Activated effector memory CD4-positive, alpha-beta T cell treated with Interleukin-2 at 50 U/mL for 16 hours (primary cell): ENCODE measurements at places on chromosomes 2 and 18.

DNA sequence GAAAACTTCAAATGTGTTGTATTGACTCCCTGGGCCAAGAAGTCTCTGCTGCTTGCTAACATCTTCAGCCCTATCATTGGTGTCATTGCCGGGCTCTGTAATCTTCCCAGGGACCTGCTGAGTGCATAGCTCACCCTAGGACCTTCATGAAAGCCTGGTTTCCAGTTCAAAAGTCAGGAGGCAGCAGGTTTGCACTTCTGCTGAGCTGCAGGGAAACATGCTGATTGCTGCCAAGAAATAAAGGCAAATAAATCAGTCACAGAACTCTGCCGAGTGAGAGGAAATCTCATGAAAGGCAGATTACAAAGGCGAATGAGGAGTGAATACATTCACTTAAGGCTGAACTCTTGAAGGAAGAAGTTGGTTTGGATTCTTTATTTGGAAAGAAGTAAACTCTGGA, 1947.6 kb upstream of the CELF4 start:
- DNase-seq: no peak

GRCh38 chr2:239574054-239574433, 173.2 kb upstream of the HDAC4 start:
- DNase-seq: no peak

DNA sequence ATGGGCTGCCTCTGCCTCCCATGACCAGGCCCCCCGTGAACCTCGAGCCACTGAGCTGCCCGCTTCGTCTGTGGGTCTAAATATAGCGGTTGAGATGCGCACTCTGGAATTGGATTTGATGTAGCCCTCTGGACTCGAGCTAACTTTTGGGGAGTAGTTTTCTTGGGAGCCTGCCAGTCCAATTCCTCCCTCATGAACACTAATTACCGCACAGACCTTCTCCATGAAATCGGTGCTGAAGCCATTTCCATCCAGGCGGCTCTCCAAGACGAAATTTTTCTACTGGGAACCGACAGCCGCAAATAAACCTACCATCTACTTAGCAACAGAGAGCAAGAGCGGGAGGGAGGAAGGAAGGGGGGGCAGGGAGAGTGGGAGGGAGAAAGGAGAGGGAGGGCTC, 63.6 kb downstream of the CELF4 start:
- no peak for DNase-seq

DNA sequence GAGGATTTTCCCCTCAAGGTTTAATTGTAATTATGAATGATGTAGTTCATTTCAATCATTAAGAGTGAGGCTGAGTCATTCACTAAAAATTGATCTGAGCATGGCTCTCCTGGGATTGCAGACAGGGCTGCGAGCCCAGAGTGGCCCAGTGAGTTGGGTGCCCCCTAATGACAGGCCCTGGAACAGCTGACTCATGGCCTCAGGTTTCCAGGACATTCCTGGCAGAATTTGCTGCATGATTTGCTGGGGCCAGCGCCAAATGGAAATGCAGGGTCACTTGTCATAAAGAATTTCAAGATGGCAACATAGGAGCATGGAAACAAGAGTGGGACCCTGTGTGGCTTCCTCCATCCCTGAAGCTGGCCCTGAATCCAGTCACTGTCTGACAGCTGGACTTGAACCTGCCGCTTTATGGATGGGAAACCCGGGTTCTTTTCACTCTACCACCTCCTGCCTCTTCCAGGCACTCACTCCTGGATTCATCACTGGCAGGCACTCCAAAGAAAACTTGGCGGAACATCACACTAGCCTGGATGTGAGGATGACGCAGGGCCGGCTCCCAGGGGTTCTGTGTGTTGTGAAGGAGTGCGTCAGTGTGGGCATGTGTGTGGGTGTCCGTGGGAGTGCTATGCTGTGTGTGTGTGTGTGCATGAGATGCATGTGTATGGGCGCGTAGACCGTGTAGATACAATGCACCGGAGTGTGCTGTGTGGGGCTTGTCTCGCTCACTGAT, 15.2 kb downstream of the OTOF start:
- no peak for DNase-seq

- DNase-seq: no peak
These were observed 75.8 kb upstream of the SLC14A2 start for GRCh38 chr18:45539491-45539891.

GRCh38 chr2:241364781-241365180, 8.7 kb downstream of the FARP2 start:
- no peak for DNase-seq

GRCh38 chr18:26181343-26181826, 44.9 kb upstream of the TAF4B start:
- no peak for DNase-seq

DNA sequence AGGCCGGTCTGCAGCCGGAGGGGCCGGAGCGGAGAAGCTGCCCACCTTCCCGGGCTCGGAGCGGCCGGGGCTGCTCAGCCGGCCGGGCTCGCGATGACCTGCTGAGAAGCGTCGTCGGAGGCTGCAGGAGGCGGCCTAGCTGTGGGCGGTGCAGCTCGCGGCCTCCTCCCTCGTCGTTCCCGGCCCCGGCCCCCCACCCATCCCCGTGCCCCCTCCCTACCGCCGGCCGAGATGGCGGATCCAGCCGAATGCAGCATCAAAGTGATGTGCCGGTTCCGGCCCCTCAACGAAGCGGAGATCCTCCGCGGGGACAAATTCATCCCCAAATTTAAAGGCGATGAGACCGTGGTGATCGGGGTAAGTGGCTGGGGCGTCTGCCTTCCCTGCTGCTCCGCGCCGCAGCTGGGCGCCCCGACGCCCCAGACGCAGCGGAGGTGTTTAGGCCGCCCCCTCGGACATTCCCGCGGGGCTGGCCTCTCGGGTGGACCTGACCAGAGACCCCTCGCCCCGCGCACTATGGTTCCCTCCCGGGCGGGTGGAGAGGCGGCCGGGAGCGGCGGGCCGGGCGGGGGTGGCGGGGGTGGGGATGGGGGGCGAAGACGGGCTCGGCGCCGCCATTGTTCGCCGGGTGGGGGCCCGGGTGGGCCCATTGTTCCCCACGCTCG, 492 bp downstream of the KIF5C start:
- DNase-seq: no peak

GRCh38 chr2:204958371-204958770, 413.1 kb downstream of the PARD3B start:
- DNase-seq: no peak

DNA sequence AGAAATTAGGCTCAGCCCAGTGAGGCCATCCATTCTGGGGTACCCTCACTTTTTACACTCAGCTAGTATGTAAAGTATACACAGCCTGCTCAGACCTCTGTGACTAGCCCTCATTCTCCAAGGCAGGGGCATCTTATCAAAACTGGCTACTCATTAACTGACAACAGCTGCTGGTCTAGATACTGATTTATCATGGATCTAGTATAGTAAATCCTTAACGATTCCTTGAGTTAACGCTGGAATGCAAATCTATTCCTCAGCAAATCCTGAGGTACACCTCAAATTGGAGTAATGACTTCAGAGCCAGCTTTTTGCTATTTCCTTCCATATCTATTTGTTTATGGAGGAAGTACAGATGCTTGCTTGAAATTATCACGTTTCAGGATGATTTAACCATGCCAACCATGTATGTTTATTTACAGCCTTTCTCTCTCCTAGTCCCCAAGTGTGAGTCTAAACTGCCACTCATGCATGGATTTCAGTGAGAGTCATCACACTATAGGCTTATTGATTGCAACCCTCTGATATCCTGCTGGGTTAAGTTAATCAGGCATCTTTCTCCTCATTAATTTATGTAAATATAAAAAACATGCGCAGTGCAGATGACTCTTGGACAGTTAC, 70.2 kb upstream of the DOK6 start:
- no peak for DNase-seq

GRCh38 chr2:234939576-234939975, 12.2 kb upstream of the SH3BP4 start:
- DNase-seq: no peak

DNA sequence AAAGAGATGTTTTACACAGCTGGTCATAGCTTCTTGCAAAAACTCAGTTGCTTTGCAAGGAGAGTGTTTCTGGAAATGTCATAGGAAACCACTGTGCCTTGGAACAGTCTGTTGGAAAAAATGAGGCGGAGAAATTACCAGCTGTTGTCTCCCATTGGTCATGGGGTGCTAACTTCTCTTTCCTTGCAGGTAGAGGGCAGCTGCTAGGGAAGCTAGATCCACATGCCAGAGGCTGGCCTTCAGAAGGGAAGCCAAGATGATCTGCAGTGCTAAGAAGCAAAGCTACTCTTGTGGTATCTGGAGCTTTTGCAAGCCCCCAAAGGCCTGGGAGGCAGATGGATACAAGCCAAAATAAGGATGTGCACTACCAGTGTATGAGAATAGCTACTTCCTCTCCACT, 34.8 kb upstream of the LAMA1 start:
- DNase-seq: no peak

GRCh38 chr18:63199743-63200241, 119.8 kb downstream of the BCL2 start:
- DNase-seq: no peak

GRCh38 chr2:200616656-200617055, 30.8 kb downstream of the AOX1 start:
- DNase-seq: no peak

GRCh38 chr2:202121532-202122162, 48.6 kb downstream of the KIAA2012 start:
- DNase-seq: no peak

GRCh38 chr2:8752385-8752784, 70.5 kb downstream of the ID2 start:
- DNase-seq: no peak

- DNase-seq: no peak
These were observed 20.1 kb downstream of the IL1RL1 start for GRCh38 chr2:102331311-102331980.

GRCh38 chr2:85537600-85538506, 1.1 kb upstream of the MAT2A start:
- DNase-seq: peak; percentile 25

- DNase-seq: no peak
These were observed 84.4 kb downstream of the PTGR3 start for GRCh38 chr18:75124551-75124950.

DNA sequence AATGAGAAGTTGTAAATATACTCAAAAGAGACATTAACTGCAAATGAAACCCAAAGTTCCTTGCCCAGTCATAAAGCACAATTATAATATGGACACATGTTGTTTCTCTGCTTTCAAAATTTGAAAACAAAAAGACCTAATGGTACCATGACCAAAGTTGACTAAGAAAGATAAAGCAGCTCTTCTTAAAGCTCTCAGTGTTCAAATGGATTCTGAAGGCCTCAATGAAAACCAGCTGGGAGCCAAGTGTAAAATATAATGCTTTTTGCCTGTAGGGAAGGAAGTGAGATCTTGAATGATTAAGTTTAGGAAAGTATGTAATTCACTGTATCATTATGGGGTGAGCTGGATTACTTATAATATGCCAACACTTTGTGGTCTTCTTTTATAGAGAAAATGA, 178.6 kb downstream of the SATB2 start:
- no peak for DNase-seq

DNA sequence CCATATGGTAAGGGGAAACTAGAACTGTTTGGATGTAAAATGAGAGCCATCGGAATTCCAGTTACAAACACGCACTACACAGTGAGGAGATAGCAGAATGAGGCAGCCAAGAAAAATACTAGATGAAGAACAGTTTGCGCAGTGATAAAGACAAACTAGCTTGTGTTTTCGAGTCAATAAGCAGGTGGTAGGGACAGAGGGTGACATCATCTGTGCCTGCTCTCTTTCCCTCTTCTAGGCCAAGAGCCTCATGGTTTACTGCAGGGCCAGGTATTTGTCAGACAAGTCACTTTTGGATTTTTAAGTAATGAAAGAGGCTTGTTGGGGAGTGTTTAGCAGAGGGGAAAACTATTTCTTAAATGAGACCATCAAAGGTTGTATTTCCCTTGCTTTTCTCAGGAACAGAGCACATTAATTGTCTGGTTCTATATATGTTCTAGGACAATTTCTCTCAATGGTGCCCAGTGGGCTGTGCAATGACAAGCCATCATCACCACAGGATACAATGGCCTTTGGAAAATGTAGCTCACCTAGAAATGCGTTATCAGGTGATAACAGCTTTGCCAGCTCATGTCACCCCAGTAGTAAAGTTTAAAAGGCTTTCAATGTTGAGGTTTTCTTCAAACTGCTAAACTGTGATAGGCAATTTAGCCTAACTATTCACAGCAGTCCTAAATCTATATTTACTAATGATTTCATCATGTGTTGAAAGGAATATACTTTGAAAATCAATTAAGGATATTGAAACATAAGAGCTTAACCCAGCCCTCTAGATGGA, 1210.3 kb upstream of the ZEB2 start:
- DNase-seq: no peak

- DNase-seq: no peak
These were observed 90.2 kb downstream of the FAM161A start for GRCh38 chr2:61763605-61764034.

DNA sequence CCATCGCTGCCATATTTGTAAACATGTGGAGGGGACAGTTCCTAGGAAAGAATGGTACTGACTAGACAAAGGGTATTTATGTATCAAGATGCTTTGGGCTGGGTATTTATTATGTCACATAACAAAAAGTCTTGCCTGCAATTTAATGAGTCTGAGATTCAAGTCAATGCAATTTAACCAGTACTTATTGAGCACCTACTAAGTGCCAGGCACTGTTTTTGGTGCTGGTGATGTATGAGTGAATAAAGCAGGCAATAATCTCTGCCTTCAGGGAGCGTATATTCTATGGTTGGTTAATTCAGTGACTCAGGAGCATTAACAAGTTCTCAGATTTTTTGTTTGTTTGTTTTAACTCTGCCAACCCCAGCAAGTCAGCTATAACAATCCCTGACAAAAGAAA, 24.6 kb upstream of the ACVR1 start:
- DNase-seq: no peak

DNA sequence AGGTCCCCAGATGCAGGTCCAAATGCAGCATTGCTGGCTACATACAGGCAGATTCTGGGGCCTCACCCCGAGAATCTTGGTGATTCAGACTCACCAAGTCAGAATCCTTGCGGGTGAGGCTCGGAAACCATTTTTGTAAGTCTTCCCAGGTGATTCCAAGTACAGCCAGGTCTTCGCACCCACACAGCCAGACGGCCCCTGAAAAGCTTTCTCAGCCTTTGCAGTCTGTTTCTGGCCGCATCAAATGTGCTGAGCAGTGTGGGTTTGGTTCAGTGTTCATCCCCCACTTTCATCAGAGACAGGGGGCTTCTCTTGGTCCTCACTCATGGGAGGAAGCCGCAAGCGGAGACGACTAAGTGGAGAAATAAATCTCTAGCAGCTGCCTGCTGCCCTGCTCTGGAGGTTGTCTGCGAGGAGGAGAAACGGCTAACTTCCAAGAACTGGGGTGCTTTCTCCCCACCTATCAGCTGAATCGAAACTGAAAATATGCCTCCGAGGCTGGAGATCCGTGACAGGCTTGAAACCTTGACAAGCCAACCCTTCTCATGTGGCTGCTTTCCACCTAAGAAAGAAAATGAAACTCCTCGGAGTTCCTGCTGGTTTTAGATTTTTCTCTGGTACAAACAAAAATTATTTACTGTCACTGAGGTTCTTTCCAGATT, 8.9 kb upstream of the TMEM185B start:
- DNase-seq: peak; percentile 47

GRCh38 chr2:238257786-238258700, 18.2 kb upstream of the HES6 start:
- no peak for DNase-seq
